ENCODE measurements at places on chromosomes 7 and 10. TPM values are rescaled to one million over a fixed set of nuclear protein-coding genes. Genes with fewer than 3 reads are reported as not detected.

The ANXA8L1 gene
- 196 TPM for total RNA-seq

The TAS2R3 gene
- not detected for total RNA-seq

The COL17A1 gene
- 1,665 TPM for total RNA-seq

The PLA2G12B gene
- not detected for total RNA-seq

The ODAD2 gene
- total RNA-seq, result 0.23 TPM

The TWIST1 gene
- total RNA-seq, result 0.34 TPM

The FXYD4 gene
- not detected for total RNA-seq

The PRSS1 gene
- not detected for total RNA-seq

The CRHR2 gene
- total RNA-seq, result not detected

The HECW1 gene
- not detected for total RNA-seq

The MPP7 gene
- total RNA-seq, result 3.8 TPM

The HTR7 gene
- 22.6 TPM for total RNA-seq

The FEZF1 gene
- total RNA-seq, result not detected

The GHRHR gene
- not detected for total RNA-seq

The OR2A7 gene
- 1.1 TPM for total RNA-seq

The MMRN2 gene
- total RNA-seq, result 24.7 TPM

The MRPS24 gene
- total RNA-seq, result 214 TPM

The SFRP5 gene
- total RNA-seq, result not detected
